Activated CD8-positive, alpha-beta memory T cell treated with anti-CD3 and anti-CD28 coated beads, Interleukin-2, amount 50 U/mL, for 4 hours (primary cell): ENCODE measurements at places on chromosomes 6 and 20.

DNA sequence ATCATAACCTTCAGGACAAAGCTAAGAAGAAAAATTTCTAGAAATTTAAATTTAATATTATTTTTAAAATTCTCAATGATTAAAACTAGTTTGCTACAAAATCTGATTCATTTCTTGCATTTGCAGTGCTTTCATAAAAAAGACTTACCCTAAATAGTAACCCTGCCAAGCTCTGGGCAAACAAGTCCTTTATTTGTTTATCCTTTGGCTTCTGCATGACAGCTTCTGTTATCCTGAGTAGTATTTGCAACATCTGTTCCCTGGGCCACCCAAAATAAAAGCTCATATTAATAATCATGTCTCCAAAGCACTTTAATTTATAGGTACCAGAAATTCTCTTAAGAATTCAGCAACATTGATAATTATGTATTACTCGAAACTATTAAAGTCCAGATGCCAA lies 101.3 kb downstream of the RALGAPA2 start:
- no peak for DNase-seq

DNA sequence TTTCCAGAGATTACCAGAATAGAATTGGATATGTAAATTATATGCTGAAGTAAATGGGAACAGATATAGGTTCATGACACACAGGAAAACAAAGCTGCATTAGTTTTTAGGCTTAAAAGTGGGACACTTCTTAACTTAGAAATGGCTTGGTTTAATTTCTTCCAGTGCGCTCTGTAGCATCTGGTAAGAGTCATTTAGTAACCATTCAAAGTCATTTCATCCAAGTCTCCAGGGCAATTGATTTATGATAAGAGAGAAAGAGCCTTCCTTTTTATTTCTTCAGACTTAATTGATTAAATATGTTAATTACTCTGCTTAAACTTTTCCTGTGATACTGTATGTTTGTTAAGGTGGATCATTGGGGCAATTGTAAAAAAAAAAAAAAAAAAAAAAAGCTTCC lies 368.0 kb downstream of the DOK5 start:
- DNase-seq, result no peak

GRCh38 chr6:106069478-106069877 lies 16.7 kb upstream of the PRDM1 start:
- no peak for DNase-seq

DNA sequence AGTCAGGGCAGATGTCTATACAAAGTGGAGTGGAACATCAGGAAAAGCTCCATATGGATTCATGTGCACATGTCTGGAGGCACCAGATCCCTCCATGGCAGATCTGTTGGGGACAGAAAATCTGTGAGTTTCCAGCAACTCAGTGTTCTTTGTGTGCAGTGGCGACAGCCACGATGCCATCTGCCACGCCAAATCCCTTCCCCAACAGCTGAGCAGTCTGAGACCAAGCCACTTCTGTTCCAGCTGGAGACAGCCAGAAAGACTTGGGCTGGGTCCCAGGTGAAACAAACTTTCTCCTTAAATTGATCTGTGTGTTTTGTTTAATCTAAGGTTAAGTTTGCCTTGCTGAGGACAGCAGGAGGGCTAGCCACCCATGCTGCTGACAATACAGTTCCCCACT lies 22.9 kb downstream of the FKBP1A start:
- DNase-seq, result no peak

GRCh38 chr20:1803061-1803931 lies 91.9 kb upstream of the SIRPA start:
- DNase-seq, result no peak

- peak; percentile 82 for DNase-seq
These were observed at the start of gene TAGAP for GRCh38 chr6:159044899-159045727. Gene TAGAP (minus strand): TSS chr6:159044991. CDS start chr6:159044146, 845 bp downstream.

DNA sequence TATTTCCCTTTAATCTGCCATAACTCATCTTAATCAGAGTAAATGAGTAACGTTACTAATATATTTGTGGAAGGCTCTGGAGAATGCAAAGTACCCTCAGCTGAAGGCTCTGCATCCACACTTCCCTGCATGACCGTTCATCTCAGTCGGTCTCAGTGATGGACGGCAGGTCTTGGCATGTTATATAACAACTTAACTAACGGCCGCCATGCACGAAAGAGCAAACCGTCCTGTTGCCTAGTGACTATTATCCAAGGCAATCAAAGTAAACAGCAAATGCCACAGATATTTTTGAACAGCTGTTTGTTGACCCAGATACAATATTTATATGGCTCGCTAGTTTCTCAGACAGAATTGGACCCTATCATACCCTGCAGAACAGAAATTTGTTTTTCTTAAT lies 194.9 kb upstream of the SMLR1 start:
- no peak for DNase-seq

DNA sequence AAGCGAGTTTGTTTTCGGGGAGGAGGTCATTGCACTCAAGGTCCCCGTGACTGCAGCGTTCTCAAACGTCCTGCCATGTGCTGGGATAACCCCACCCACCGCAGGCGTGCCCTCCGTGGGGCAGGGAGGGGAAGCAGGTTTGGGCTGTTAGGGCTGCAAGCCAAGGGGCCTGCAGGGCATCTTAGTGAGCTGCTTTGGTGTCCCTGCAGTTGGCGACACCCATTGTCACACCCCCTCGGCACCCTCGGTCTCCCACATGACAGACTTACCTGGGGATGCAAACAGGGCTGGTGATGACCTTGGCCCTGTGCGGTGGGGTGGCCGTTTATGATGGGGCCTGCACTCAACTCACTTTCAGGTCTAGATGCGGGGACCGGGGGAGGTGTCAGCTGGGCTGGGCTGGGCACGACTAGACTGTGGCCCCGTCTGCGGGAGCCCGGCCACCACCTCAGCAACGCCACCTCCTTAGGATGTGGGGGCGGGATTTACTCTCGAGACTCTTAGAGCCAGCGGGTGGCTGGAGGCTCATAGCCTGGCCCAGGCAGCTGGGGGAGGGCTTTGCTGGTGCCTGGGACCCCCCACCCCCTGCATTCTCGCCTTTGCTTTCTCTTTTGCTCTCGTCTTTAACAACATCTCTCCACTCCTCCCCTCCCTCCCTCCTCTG lies 6.5 kb upstream of the GATA5 start:
- no peak for DNase-seq

GRCh38 chr6:167415441-167415961 lies 90.6 kb downstream of the TTLL2 start:
- DNase-seq, result no peak

GRCh38 chr20:22572491-22572890 lies 11.9 kb downstream of the FOXA2 start:
- no peak for DNase-seq

- DNase-seq, result no peak
These were observed 59.1 kb downstream of the RIPOR3 start for GRCh38 chr20:50632236-50632635.

- no peak for DNase-seq
These were observed 31.5 kb downstream of the CFAP61 start for GRCh38 chr20:20083807-20084206.

DNA sequence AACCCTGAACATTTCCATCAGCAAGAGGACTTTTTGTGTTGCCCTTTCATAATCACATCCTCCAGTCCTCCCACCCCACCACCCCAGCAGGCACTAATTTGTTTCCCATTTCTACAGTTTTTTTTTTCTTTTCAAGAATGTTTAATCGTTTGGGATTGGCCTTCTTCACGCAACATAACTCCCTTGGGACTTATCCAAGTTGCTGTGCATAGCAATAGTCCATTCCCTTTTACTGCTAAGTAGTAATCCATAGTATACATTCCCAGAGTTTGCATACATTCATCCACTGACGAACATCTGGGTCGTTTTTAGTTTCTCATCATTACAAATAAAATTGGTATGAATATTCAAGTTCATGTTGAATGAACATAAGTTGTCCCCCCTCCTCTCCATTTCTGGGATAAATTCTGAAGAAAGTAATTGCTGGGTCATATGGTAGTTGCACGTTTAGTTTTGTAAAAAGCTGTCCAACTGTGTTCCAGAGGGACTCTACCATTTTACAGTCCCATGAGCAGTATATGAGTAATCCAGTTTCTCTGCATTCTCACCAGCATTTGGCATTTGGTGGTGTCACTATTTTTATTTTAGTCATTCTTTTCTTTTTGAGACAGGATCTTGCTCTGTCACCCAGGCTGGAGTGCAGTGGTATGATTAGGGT lies 90.8 kb downstream of the DOK5 start:
- DNase-seq, result no peak

DNA sequence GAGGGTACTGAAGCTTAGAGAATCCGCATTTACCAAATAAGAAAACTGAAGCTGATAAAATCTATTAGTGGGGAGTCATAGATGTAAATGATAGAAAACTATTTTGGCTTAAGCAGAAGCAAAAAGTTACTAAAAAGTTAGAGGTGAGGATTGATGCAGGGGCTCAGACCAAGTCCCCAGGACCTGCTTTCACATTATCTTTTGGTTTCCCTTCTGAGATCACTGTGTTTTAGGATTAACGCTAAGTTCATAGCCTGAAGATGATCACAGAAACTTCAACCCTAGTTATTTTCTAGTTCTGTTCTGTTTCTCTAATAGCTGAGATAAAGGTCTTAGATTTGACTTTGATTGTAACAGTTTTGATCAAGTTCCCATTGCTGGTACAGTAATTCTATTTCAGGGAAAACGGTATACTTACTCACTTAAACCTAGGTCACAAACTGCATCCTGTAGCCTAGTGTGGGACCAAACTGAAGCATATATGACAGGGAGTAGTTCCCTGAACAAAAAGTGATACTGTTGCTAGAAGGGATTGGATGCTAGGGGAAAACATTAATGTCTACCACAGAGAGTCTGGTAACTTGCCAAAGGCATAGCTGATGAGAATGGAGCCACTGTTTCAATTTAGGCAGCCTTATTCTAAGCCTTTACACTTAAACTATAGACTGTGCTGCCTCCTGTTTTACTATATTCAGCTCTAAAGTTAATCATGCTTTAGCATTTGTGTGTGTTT lies 13.1 kb downstream of the CYB5R4 start:
- DNase-seq, result no peak

DNA sequence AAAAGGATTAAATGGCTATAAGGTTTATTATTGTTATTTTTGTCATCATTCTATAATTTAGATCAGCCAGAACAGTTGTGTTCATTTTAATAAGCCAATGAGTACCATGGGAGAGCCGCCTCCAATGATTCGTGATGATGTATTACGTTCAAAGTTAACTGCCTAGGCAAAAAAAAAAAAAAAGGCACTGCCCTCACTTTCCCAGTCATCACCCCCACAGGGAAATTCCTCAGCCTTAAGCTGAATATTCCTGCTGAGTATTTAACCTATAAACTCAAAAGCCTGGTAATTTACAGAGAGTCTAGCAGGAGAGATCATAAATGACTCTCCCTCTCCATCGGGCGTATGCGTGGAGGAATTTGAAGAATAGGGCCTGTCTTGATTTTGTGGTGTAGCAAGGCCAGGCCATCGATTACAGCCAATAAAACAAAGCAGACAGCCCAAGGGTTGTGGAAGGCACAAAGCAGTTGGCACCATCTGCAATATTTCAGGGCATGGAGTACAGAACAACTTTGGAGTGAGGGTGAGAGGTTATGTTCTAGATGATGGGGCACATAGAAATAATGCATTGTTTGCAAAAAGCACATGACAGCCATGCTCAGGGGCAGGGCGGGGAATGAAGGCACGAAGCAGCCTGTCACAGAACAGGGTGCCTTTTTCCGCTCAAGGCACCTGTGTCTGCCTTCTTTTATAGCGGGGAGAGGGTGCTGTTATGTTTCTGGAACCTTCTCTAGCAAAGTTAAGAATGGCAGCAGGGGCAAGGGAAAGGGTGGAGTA lies 138.2 kb upstream of the DTNBP1 start:
- DNase-seq, result no peak

DNA sequence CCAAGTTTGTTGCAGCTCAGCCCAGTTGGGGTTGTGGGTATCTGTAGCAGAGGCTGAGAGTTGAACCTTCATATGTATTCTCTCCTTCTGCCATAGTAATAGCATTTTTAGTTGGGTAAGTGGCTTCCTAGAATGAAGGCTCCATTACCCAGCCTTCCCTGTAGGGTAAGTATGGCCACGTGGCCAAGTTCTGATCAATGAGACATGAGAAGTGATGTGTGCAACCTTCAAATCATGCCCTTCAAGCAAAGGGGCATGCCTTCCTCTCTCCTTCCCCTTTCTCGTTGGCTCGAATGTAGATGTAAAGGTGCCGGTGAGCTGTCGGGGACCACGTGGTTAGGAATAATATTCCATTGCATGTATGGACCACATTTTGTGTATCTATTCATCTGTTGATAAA lies 12.7 kb upstream of the TRAF3IP2 start:
- no peak for DNase-seq

DNA sequence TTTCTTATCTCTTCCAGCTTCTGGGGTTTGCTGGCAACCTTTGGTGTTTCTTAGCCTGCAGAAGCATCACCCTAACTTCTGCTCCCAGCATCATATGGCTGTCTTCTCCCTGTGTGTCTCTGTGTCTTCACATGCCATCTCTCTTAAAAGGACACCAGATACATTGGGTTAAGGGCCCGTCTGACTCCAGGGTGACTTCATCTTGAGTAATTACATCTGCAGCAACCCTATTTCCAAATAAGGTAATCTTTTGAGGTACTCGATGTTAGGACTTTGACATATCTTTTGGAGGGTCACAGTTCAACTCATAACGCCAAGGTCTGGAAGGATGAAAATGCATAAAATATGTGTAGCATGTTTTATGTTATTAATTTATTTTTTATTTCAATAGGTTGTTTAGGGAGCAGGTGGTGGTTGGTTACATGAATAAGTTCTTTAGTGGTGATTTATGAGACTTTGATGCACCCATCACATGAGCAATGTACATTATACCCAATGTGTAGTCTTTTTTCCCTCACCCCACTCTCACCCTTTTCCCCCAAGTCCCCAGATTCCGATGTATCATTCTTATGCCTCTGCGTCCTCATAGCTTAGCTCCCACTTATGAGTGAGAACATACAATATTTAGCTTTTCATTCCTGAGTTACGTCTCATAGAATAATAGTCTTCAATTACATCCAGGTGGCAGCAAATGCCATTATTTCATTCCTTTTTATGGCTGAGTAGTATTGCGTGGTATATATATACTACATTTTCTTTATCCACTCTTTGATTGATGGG lies 131.1 kb downstream of the TBXT start:
- DNase-seq, result no peak

GRCh38 chr6:106318061-106318460 lies 7.5 kb downstream of the ATG5 start:
- no peak for DNase-seq

DNA sequence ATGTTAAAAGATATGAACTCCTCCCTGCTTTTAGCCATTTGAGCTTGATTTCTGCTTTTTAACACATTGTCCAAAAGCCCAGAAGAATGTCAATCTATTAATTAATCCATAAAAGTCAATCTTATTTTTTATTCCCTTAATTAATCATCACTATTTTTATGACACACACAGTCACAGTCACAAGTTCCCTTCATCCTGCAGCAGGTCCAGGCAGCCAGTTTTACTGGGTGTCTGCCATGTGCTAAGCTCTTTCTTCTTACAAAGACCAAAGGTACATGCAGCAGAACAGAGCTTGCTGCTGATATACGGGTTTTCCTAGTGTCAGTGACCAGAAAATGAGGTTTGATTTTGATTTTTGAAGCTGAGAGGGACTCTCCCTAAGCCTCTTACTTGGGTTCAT lies 53.3 kb upstream of the SLC22A23 start:
- DNase-seq, result no peak
